ENCODE measurements at places on chromosomes 3 and 15.

DNA sequence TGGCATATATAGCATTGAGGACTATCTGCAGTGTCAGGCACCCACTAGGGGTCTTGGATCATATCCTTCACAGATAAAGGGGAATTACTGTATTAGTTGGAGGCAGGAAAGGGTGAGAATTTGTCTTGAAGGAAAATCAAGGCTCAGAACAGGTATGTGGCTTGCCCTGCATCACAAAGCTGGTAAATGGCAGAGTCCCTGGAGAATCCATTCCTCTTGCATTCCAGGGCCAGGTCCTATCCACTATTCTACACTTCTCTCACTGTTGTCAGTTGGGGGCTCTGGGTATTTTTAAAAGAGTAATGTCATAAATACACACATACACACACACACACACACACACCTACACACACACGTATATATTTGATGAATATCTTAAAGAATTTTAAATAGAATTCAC, 19.8 kb upstream of the FGF12 start:
- DNase-seq, result no peak

GRCh38 chr15:64813075-64813474, 12.4 kb downstream of the PIF1 start:
- no peak for DNase-seq

DNA sequence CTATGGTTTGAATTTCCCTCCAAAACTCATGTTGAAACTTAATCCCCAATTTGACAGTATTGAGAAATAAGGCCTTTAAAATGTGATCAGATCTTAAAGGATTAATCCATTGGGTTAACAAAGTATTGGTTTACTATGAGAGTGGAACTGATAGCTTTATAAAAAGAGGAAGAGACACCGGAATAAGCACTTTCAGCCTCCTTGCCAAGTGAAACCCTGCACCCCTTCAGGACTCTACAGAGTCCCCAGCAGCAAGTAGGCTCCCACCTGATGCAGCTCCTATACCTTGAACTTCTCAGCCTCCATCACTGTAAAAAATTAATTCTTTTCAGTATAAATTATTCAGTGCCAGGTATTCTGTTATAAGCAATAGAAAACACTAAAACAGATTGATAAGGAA, 348.3 kb downstream of the CGGBP1 start:
- no peak for DNase-seq

DNA sequence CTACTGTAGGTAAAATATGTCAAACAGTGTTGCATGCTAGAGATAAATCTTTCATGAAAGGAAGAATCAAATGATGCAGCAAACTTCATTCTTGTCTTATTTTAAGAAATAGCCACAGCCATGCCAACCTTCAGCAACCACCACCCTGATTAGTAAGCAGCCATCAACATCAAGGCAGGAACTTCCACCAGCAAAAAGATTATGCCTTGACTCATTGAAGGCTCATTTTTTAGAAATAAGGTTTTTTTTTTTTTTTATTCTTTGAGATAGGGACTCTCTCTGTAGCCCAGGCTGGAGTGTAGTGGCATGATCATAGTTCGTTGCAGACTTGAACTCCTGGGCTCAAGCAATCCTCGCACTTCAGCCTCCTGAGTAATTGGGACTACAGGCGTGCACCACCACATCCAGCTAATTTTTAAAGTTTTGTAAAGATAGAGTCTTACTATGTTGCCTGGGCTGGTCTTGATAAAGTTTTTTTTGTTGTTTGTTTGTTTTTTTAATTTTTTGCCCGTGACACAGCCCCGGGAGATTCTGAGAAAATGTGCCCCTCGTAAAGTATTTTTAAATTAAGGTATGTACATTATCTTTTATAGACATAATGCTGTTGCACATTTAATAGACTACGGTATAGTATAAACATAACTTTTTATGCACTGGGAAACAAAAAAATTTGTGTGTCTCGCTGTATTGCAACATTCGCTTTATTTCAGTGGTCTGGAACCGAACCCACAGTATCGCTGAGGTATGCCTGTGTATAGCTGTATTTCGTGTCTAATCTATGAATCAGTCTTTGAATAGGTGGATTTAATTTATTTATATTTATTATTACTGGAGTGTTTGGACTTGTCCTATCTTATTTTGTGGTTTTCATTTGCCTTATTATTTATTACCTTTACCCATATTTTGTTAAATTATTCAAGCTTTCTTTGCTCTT, 23.3 kb downstream of the SNRK start:
- no peak for DNase-seq

- DNase-seq, result no peak
Measured at GRCh38 chr3:58074997-58075396, 66.8 kb downstream of the FLNB start.

DNA sequence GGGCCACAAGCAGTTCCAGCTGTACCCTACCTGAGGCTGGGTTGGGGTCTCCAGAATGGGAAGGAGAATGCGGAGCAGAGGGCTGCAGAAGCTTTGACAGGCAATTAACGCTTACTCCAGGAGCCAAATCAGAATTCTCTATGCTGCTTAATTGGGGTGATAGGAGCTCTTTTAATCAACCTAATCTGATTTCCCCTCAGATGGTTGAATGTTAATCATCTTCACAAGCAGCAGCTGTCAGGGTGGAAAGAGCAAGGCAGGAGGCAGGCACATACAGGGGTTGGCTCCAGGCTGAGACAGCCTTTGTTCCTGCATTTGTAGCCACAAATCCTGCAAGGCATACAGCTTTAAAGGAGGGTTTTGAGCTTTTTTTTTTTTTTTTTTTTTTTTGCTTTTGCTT, 2.6 kb downstream of the CILP start:
- no peak for DNase-seq

DNA sequence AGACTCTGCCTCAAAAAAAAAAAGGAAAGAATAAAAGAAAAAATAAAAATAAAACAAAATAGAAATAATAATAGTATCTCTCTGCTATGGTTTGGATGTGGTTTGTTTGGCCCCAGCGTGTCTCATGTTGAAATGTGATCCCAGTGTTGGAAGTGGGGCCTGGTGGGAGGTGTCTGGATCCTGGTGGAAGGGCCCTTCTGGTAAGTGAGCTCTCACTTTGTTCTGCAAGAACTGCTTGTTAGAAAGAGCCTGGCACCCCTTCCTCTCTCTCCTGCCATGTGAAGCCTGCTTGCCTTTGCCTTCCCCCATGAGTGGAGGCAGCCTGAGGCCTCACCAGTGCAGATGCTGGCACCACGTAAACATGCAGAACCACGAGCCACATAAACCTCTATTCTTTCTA, 26.3 kb downstream of the TMEM44 start:
- no peak for DNase-seq

Data from midbrain (tissue), 1 donor.